ENCODE measurements at places on chromosomes 2 and 18. TPM values are rescaled to one million over a fixed set of nuclear protein-coding genes. Genes with fewer than 3 reads are reported as not detected.

DNA sequence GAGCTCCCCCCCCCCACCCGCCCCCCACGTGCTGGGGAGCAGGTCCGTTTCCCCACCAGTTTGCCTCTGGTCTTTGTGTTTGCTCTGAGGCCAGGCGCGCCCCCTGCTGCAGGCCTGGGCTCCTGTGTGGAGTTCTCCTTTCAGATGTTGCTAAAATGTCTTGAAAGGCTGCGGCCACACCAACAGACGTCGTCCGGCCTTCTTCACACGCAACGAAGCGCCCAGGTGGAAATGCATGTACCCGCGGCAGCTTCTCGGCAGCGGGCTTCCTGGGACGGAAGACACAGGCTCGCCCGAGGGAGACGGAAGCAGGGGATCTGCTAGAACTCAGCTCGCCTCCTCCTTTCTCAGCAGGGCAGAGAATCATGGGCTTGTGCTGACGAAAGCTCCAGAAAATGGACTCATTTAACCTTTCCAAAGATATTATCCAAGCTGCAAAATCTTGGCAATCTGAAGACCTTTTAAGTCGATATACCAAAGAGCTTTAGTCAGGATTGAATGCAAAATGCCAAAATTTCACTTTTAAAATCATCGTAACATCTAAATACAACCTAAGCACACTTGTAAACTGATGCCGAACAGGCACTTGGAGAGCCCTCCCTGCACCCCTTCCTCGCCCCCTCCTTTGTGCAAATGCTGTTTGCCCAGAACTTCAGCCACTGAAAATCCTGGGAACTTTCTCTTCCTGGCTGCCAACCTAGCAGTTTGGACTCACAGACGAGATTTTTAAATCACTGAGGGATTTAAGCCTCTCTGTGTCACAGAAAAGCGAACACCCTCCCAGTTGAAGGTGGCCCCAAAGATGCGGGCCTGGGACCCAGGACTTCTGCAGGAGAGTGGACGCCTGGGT, 125.5 kb upstream of the ZNF516 start:
- peak; percentile 92 for DNase-seq
- H3K27ac ChIP-seq = peak overlapping the region; percentile 37
- no peaks in the 10 kb centered on the region for H3K27me3 ChIP-seq
- H3K4me1 ChIP-seq = peaks cover 38% of the 10 kb centered on the region
- H3K4me3 ChIP-seq = peak overlapping the region; percentile 31
- no peaks in the 10 kb centered on the region for H3K36me3 ChIP-seq

DNA sequence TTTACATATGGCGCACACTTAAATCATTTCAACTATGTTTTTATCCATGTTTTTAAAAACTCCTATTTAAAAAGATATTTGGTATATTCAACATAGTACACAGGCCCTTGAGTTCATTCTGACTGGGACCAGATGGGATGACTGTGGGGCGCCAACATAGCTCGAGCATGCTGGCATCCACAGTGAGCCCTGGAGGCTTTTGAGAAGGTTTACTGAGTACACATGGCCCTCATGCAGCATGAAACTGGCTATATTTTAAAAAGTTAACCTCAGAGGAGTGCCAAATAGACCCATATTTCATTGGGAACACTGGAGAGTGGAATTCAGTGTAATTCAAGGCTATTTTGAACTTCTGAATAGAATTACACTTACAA, 83.6 kb downstream of the CCDC85A start:
- no peaks in the 10 kb centered on the region for H3K4me1 ChIP-seq
- no peaks in the 10 kb centered on the region for H3K36me3 ChIP-seq
- no peaks in the 10 kb centered on the region for H3K27me3 ChIP-seq
- DNase-seq = no peak
- H3K27ac ChIP-seq = no peak overlapping the region
- no peak overlapping the region for H3K4me3 ChIP-seq

GRCh38 chr2:197349699-197350098, 39.1 kb upstream of the ANKRD44 start:
- H3K36me3 ChIP-seq = no peaks in the 10 kb centered on the region
- H3K27ac ChIP-seq = no peak overlapping the region
- H3K27me3 ChIP-seq = no peaks in the 10 kb centered on the region
- no peak for DNase-seq
- H3K4me3 ChIP-seq = no peak overlapping the region

DNA sequence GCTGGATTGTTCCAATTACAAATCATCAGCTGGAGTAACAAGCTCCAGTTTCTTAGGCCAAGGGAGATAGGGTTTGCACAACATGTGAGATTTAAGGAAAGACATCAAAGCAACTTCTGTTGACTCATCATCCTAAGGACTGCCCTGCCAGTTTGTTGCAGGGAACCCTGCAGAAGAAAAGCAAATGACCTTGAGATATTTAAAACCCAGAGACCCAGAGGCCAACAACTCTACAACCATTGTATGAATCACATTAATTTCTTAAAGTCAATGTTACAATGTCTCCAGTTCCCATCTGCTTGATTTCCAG, 491.8 kb upstream of the ACVR2A start:
- H3K4me3 ChIP-seq = no peak overlapping the region
- no peaks in the 10 kb centered on the region for H3K36me3 ChIP-seq
- H3K27ac ChIP-seq = no peak overlapping the region
- no peak for DNase-seq

DNA sequence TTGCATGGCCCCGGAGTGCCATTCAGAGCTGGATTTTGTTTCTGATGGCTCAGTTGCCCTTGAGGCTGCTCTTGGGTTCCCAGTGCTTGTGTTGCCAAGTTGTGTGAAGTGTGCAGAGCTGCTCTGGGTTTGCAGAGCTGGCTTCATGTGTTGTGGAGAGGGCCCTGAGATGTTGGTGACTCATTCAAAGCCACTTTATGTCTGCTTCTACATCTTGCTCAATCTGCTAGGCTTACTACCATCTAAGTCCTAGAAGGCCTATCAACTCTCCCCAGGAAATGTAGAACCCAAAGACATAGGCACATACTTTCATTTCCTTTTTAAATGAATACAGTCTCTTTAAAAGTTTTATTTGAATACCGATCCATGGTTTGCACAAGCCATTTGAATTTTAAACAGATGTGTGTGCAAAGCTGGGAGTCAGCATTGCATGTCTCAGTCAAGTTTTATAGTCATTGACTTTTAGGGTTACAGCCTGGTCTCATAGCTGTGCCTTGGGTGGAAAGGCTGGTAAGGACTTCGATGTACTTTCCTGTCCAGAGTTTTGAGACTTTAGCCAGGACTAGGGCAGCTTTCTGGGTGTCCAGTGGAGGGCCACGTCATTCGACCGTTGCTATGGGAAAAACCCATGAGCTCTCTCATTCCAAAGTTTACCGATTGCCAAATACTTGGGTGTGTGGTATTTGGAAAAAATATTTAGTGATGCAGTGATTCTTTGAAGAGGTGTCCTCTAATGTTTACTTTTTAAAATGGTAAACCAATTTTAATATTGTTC, 105.0 kb downstream of the LTBP1 start:
- DNase-seq = peak; percentile 33
- no peaks in the 10 kb centered on the region for H3K27me3 ChIP-seq
- H3K4me3 ChIP-seq = no peak overlapping the region

DNA sequence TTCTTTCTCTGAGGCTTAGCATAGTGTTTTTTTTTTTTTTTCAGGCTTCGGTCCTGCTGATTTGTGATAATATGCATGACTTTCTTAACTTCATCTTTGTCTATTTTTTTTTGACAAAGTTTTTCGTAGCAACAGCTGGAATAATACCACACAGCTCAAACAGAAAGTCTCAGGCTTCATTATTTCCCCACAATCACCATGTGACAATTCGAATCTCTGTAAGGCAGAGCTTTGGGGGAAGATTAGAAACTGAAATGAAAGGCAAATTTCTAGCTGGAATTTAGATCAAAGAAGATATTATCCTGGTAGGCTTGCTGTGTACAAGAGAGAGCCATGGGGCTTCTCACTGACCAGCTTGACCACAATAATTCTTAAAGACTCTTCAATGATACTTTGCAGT, 12.2 kb upstream of the CD28 start:
- H3K27ac ChIP-seq = peak overlapping the region; percentile 14
- no peak for DNase-seq
- H3K36me3 ChIP-seq = no peaks in the 10 kb centered on the region
- H3K4me3 ChIP-seq = no peak overlapping the region
- peaks cover 28% of the 10 kb centered on the region for H3K4me1 ChIP-seq

DNA sequence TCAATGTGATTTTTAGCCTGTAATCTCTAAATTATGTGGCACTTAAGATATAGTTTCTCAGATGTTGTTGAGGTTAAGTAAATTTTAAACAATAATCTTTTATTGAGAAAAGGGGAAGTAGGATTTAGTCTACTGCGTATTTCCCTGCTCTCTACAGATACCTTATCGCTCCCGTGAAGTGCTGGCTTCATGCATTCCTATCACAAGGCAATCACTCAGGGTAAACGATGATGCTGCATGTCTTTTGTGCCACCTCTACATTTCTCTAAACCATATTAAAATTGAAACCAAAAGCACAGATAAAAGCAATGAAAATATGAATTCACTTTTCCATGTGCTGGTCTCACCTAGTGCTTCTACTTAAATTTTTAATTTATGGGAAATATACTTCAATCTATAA, 14.4 kb upstream of the RPE start:
- H3K4me1 ChIP-seq = no peaks in the 10 kb centered on the region
- no peak overlapping the region for H3K4me3 ChIP-seq
- H3K27ac ChIP-seq = no peak overlapping the region
- no peaks in the 10 kb centered on the region for H3K27me3 ChIP-seq

GRCh38 chr2:66576561-66577320, 141.8 kb downstream of the MEIS1 start:
- peak; percentile 74 for DNase-seq
- H3K4me1 ChIP-seq = peaks cover 33% of the 10 kb centered on the region
- H3K4me3 ChIP-seq = peak overlapping the region; percentile 39

DNA sequence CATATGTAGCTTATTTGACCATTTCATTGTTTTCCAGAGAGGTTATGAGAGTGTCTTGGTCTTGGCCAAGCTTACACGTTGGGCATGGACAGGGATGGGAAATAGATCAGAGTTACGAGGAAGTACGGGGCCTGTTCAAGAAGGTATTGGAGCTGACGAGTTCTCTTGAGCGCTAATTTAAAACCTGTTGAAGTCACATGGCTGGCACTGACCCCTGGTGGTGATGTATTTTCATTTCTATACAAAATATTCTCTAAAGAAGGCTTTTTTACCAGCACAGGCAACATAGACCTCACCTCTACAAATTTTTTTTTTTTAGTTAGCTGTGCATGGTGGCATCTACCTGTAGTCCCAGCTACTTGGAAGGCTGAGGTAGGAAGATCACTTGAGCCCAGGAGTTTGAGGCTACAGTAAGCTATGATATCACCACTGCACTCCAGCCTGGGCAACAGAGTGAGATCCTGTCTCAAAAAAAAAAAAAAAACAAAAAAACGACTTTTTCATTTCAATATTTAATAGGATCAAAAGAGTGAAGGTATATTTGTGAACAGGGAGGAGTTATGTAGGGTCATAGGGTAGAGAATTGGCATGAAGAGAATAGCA, 19.6 kb downstream of the UGP2 start:
- peaks cover 72% of the 10 kb centered on the region for H3K36me3 ChIP-seq
- peaks cover 9% of the 10 kb centered on the region for H3K4me1 ChIP-seq

- H3K4me3 ChIP-seq = no peak overlapping the region
- peaks cover 22% of the 10 kb centered on the region for H3K4me1 ChIP-seq
- H3K36me3 ChIP-seq = no peaks in the 10 kb centered on the region
Measured at GRCh38 chr18:23131693-23132319, 3.5 kb upstream of the CABLES1 start.

GRCh38 chr18:31302991-31303390, 15.0 kb upstream of the DSG1 start:
- no peaks in the 10 kb centered on the region for H3K27me3 ChIP-seq
- no peak for DNase-seq
- no peaks in the 10 kb centered on the region for H3K4me1 ChIP-seq
- H3K36me3 ChIP-seq = no peaks in the 10 kb centered on the region
- H3K27ac ChIP-seq = no peak overlapping the region

- H3K27ac ChIP-seq = peak overlapping the region; percentile 99
- H3K4me1 ChIP-seq = peaks cover 38% of the 10 kb centered on the region
- H3K4me3 ChIP-seq = peak overlapping the region; percentile 90
- no peaks in the 10 kb centered on the region for H3K36me3 ChIP-seq
- no peaks in the 10 kb centered on the region for H3K27me3 ChIP-seq
Measured at GRCh38 chr18:51196811-51197660, 445 bp downstream of the MEX3C start.

DNA sequence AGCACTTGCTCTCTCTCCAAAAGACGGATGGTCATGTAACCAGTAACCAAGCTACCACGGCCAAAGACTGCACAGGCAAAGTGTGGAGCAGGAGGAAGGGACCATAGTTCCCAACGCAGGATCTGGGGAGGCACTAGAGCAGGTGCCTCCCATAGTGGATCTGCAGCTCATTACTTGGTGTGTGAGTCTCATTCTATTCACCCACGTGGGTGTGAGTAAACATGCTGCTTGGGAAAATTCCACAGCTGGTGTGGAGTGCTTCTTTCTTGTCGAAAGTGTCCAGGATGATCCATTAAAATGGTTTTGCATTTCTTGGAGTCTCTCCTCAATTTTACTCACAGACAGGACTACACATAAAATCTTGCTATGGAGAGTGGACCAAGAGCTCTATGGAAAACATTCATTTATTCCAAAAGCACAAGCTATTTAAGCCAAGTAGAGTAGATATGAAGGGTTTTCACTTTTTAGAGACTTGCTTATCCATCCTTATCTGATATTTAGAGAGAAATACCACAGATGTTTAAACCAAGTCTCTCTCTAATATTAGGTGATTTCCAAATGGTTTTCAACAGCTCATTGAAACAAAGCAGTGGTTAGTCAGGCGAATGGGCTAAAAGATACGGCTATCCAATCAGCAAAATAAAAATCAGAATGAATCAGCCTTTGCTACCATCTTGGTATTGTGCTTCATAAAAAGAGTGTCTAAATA, 104.3 kb upstream of the CCDC195 start:
- H3K27ac ChIP-seq = no peak overlapping the region
- H3K36me3 ChIP-seq = no peaks in the 10 kb centered on the region
- no peak for DNase-seq
- no peaks in the 10 kb centered on the region for H3K4me1 ChIP-seq

- peak; percentile 29 for DNase-seq
- H3K4me3 ChIP-seq = no peak overlapping the region
- no peaks in the 10 kb centered on the region for H3K4me1 ChIP-seq
- H3K27me3 ChIP-seq = no peaks in the 10 kb centered on the region
Measured at GRCh38 chr2:126244937-126245336, 411.0 kb upstream of the GYPC start.

The FEZ2 gene
- total RNA-seq = 81.1 TPM

The KCNF1 gene
- total RNA-seq = 0.15 TPM

The ITGAV gene
- 19.9 TPM for total RNA-seq

The NCKAP5 gene
- total RNA-seq = 23.5 TPM

The ANKRD29 gene
- total RNA-seq = 93.9 TPM

The LCT gene
- 0.03 TPM for total RNA-seq

The TSPYL6 gene
- not detected for total RNA-seq

The LIMS4 gene
- total RNA-seq = 0.79 TPM

The POTEC gene
- total RNA-seq = not detected

The MAL gene
- not detected for total RNA-seq

The LIMS2 gene
- 79.8 TPM for total RNA-seq

All from upper lobe of left lung (tissue), 6 donors.